ENCODE measurements at places on chromosomes 2 and 18.

DNA sequence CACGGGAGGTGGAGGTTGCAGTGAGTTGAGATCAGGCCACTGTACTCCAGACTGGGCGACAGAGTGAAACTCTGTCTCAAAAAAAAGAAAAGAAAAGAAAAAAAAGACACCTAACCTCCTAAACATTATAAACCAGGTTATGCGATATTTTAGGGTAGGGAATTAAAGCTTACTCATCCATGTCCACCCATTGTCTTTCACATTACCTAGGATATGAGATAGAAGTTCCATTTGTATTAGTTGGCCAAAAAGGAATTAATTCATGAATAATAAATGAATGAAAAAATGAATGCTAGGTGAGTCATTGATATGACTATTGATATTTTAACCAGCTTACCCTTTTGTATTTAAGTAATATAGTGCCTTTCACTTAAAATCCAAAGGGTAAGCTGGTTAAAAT lies 132.9 kb downstream of the FAM161A start:
- no peak for DNase-seq

- DNase-seq: no peak
Measured at GRCh38 chr18:44696892-44697291, 16.2 kb downstream of the SETBP1 start.

DNA sequence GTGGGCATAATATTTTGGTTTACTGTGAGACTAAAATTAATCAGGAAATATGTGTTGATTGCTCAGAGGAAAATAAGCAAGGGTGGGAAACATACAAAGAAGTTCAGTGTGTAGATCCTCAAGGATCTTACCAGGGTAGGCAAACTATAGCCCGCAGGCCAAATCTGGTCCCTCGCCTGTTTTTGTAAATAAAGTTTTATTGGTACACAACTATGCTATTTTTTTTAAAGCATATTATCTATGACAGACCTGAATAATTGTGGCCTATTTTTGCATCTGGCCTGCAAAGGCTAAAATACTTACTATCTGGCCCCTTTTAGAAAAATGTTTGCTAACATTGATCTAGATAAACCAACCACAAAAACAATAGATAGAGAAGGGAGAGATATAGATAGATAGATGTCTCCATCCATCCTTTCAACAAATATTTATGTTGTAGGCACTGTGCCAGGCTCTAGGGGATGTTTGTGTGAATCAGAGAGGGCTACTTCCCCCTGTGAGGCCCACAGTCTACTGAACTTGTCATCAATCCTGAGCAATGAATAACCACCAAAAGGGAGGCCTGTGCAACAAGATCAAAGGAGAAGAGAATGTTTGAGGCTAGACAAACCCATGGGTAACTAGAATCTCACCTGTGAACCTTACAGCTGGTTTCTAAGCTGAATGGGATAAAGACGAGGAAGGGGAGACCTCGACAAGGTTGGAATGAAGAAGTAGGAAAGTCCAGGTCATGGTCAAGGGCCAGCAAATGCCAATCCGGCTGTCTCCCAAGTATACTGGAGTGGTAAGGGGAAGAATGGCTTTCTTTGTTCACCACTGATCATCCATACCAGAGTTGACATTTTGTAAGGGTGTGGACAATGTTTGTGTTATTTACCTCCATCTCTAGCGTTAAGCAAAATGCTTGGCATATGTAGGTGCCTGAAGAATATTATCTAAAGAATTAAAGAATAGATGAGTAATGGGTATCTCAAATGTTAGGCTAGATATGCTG lies 23.6 kb downstream of the ALPK2 start:
- peak; percentile 40 for DNase-seq

- DNase-seq: no peak
Measured at GRCh38 chr2:152624805-152625204, 92.5 kb downstream of the PRPF40A start.

- DNase-seq: no peak
Measured at GRCh38 chr2:68926796-68927195, 25.9 kb downstream of the GKN2 start.

GRCh38 chr2:190069936-190070696 lies 7.6 kb upstream of the MSTN start:
- peak; percentile 57 for DNase-seq

DNA sequence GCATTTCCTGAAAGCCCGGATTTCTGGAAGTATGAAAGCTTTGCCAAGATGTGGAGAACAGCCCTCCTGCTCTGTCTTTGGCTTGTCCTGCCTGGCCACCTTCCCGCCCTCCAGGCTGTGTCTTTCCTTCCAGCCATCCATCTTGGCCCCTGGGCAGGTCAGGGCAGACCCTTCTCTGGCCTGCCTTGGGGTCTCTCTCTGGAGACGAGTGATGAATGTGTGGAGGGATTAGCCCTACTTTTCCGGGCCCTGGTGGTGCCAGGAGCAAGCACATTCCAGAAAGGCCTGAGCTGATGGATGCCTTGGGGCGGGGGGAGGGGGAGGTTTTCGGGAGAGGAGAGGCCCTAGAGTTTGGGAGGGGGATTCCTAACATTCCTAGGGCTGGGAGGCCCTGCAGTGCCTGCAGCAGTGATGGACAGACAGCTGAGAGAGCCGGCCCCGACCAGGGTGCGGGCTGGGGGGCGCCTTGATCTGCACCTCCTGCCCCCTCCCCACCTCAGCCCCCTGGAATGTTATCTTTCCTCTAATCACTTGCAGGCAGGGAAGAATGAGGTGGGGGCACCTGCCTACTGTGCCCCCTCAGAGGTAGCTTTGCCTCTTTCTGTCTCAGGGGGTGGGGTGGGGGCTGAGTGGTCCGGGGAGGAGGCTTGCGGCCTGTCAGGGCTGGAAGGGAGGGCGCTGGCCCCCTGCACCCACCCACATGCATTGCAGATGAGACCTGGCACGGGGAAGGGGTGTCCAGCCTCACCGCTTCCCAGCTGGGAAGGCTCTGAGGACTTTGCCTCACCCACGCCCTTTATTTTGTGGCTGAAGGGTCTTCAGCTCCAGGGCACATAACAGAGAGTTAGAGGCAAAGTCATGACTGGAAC lies 156.2 kb downstream of the DDX1 start:
- no peak for DNase-seq

GRCh38 chr18:21991081-21991534 lies 178.3 kb upstream of the GATA6 start:
- DNase-seq: no peak

DNA sequence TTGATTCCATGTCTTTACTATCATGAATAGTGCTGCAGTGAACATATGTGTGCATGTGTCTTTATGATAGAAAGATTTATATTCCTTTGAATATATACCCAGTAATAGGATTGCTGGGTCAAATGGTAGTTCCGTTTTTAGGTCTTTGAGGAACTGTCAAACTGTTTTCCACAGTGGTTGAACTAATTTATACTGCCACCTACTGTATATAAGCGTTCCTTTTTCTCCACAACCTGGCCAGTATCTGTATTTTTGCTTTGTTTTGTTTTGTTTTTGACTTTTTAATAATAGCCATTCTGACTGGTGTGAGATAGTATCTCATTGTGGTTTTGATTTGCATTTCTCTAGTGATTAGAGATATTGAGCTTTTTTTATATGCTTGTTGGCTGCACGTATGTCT lies 641.6 kb downstream of the SUCLG1 start:
- no peak for DNase-seq

DNA sequence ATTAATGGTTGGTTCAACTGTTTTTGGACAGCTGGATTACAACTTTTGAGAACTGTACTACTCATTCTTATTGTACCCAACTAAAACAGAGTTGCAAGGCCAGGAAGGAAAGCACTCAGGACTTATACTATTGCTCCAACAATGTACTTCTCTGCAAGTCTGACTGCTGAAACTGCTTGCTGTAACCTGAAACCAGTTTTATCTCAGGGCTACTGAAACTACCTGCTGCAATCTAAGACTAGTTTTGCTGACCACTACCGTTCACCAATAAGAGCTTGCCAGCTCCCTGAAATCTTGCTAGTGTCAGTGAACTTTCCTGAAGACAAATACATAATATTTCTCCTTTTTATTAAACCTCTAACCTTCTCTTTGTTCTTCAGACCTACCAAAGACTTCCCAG lies 157.3 kb downstream of the CDCA7 start:
- no peak for DNase-seq

GRCh38 chr2:222637067-222637466 lies 18.8 kb downstream of the FARSB start:
- no peak for DNase-seq

DNA sequence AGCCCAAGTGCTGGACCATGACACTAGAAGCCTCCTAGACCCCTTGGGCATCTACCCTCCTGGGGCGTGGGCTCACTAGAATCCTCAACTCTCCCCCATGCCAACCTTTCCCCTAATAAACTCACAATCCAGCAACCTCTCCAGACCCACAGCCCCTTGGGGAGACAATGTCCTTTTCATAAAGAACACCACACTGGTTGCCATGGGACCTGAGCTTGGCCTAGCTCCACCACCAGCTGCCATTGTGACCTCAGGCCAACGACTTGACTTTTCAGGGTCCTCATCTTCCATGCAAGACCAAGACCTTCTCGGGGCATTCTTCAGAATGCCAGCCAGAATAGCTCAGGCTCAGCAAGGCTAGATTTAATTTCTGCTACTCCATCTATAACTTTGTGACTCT lies 128.1 kb upstream of the NPAS2 start:
- DNase-seq: no peak

DNA sequence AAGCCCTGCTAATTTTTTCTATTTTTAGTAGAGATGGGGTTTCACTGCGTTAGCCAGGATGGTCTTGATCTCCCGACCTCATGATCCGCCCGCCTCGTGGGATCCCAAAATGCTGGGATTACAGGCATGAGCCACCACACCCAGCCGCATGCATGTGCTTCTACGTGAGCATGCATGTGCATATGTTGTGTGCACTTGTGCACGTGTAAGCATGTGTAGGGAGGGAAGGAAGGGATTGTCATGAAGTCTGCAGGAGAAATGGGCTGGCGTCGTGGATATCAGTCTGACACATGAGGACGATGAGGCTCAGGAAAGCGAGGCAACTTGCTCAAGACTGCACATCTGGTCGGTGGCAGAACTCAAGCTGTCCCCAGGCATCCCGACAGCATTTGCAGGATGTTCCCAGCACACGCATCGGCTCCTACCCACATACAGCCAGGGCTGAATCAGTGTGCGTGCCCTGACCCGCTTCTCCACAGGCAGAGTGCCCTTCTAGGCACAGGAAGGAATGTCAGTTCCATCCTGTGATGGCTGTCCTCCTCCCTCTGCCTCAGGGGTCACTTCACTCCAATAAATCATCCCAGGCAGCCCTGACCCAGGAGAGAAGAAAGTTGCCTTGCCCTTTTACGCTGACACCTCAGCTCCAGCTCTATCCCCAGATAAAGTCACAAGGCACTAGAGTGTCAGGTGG lies 49.9 kb upstream of the SLC14A2 start:
- DNase-seq: no peak

DNA sequence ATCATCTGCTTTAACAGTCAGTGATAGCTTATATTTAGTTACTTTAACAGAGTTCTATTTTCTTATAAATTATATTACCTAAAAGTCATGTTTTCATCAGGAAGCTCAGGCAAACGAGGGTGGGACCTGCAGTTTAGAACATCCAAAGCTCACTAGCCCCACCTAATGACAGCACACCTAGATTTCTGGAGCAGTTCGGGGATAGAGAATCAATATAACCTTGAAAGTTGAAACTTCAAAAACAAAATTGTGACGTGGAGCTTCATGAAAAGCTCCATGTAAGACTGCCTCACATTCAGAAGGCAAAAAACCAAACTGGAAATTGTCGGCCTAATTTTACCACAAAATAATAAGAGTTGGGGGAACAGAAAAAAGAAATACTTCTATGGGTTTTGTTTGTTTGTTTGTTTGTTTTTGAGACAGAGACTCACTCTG lies 185.9 kb upstream of the CCDC150 start:
- peak; percentile 33 for DNase-seq

- no peak for DNase-seq
Measured at GRCh38 chr2:162245781-162246180, 2.5 kb upstream of the FAP start.

DNA sequence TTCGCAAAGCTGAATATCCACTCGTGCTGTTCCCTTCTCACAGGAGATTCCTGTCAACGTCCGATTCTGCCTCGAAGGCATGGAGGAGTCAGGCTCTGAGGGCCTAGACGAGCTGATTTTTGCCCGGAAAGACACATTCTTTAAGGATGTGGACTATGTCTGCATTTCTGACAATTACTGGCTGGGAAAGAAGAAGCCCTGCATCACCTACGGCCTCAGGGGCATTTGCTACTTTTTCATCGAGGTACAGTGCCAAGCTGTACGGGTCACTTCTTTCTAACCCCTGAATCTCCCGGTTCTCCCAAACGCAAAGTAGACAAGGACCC lies 14.6 kb downstream of the CNDP2 start:
- no peak for DNase-seq

DNA sequence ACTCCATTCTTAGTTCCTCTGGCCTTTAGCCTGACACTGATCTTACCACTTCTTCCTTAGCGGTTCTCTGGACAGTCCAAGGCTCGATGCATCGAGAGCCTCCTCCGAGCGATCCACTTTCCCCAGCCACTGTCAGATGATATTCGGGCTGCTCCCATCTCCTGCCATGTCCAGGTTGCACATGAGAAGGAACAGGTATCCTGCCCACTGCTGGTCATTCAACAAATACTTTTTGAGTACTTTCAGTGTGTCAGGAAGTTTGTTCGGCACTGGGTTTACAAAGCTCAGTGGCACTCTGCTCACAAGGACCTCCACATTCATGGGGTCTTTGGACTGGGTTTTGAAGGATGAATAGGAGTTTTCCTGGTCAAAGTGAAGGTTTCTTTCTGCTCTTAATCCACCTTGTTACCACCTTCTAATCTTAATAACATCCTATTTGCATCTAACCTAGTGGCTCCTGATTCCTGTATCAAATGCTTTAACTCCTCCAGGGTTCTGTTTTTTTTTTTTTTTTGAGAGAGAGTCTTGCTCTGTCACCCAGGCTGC lies 25.8 kb downstream of the GCKR start:
- no peak for DNase-seq

GRCh38 chr2:30325600-30326328 lies 94.4 kb downstream of the LBH start:
- DNase-seq: no peak

- no peak for DNase-seq
Measured at GRCh38 chr2:108285616-108286015, 3.1 kb upstream of the SULT1C2 start.

GRCh38 chr2:29811378-29811777 lies 110.0 kb downstream of the ALK start:
- DNase-seq: no peak

DNA sequence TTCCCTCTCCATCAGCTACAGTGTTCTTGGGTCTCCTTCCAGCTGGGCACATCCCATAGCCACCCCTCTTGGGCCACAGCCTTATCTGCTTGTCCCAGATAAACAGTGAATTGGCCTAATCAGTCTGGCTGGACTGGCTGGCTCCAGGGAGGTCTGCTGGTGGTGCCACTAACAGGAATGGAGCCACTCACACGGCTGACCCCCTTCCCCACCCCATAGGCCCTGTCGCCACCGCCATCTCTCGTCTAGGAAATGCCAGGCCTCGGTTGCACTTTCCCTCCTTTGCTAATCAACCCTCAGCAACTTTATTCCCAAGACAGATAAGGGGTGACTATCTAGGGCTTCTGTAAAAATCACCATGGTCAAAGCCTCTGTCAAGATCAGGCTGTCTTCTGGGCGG lies 23.0 kb upstream of the TNP1 start:
- no peak for DNase-seq

GRCh38 chr2:195535911-195536522 lies 121.0 kb upstream of the SLC39A10 start:
- DNase-seq: peak; percentile 83

GRCh38 chr18:8839281-8839680 lies 133.9 kb downstream of the MTCL1 start:
- DNase-seq: no peak
